HEK293T (cell line): ENCODE measurements at places on chromosomes 6 and 20.

DNA sequence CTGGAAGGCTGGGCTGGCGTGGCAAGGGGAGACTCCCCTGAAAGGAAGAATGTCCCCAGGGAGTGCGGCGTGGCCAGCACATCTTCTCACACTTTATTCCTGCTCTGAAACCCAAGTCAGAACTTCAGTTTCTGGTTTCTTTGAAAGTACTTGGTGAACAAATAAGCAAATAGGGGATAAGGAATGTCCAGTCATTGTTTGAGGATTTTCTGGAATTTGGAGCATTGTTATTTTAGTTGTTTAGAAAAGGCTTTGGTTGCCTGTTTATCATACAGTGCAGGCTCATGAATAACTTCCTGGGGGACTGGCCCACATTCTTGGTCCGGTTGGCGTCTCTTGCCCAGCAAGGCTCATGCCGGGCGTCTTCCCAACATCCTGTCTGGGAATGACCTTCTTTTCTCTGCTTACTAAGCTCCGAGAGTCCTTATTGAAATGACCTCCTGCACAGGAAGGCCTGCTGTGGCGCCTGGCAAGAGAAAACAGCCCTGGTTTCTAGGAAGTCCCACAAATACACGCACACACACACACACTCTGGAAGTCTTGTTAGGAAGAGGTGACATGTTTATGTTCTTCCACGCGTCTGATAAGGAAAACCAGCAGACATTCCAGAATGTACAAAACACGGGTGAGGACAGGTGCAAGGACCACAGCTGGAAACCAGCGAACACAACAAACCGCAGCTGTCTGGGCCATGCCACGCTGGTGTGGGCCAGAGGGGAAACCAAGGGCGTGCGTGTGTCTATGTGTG lies 71.9 kb downstream of the TMEM170B start:
- DNase-seq = no peak

GRCh38 chr6:65501045-65501444 lies 206.0 kb downstream of the EYS start:
- no peak for DNase-seq

- no peak for DNase-seq
These were observed 65.5 kb upstream of the AFDN start for GRCh38 chr6:167760979-167761793.

GRCh38 chr6:168541307-168541706 lies 100.3 kb downstream of the SMOC2 start:
- DNase-seq = no peak

DNA sequence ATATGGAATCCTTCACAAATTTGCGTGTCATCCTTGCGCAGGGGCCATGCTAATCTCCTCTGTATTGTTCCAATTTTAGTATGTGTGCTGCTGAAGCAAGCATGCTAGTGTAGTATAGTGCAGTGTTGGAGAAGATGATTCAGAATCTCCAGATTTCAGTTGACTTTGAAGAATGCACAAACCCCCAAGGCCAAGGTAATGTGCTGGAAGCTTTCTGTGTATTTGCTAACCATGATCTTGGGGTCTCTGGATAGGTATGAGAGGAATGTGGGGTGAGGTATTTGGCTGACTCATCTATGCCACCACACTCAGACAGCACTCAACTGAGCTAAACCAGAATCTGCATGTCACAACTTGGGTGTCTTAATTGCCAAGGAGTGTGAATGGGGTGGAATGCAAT lies 42.6 kb upstream of the DEK start:
- DNase-seq = no peak

- no peak for DNase-seq
These were observed 18.0 kb upstream of the BHLHE23 start for GRCh38 chr20:63024573-63025392.
